Left lobe of liver (tissue), 2 donors: ENCODE measurements at places on chromosomes 4 and X. TPM values are rescaled to one million over a fixed set of nuclear protein-coding genes. Genes with fewer than 3 reads are reported as not detected.

- no peak for DNase-seq
Measured at GRCh38 chr4:4720646-4721045, 138.8 kb upstream of the MSX1 start.

DNA sequence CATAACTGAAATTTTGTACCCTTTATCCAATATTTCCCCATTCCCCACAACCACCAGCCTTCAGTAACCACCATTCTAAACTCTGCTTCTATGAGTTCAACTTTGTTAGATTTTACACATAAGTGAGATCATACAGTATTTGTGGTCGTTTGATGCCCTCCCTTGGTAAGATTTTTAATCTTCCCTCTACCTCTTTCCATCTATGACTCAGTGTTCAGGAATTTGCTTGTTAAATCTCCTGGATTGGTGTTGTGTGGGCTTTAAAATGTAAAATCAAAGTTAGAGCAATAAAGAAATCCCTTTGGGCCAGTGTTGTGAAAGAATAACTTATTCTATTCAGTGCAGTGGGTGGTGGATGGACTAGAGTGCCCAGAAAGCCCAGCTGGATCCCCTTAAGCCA is 37.4 kb downstream of the SLC16A2 start:
- DNase-seq, result no peak

DNA sequence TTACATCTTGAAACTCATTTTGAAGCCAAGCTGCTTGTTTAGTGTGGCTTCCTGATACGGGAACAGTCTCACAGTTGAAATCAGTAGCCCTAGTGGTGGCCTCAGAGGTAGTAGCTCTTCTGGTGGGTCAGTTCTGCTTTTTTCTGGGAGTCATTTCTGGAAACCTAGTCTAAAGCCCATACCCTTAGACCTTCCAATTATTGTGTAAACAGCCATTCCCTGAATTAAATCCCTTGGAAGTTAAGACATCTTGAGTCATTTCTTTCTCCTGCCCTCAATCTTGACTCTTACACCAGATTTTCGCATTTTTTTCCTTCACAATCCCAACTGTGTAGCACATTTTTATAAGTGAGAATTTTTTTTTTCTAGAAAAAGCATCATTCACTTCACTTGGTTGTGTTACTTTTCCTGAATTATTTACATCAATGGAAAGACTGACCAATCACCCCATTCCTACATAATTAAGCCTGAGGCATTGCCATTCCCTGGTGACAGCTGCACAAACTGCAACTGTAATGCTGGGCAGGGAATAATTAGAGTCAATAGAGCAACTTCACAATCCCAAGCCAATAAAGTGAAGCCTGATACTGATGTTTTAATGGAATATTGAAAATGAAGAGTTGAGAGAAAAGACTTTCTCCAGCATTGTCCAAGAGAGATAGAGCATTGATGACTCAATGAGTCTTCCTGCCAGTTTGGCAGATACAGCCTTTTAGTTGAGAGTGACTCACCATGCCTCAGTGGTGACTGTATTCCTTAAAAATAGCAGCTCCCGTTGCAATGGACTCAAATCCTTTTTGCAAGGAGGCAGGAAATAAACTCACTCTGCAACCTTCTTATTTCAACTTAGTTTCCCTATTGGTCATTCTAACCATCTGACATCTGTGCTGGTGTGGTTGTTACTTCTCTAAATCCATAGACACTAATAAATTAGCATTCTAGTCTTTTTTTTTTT is 13.0 kb upstream of the SEPSECS start:
- DNase-seq, result no peak

GRCh38 chr4:74659576-74660411 is 134.5 kb downstream of the BTC start:
- DNase-seq, result no peak

- no peak for DNase-seq
Measured at GRCh38 chr4:22500831-22501714, 14.8 kb downstream of the ADGRA3 start.

DNA sequence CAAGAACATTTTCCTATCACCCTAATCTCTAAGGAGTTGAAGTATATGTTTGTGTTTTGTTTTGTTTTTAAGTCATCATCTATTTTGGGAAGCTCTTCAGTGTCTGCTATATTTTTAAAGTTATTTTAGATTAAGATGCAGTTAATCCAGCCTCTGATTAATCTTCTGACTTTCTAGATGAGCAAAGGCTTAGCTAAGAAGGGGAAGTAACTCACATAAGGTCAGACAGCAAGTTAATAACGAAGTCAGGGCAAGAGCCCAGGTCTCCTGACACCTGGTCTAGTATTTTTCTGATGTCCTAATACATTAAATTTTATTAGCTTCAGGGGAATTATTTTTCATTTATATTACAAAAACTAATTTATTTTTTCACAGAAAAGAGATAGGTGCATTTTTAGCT is 168.5 kb downstream of the SOWAHB start:
- DNase-seq, result no peak

CAMK2D gene
- 19.3 TPM for total RNA-seq

GPC3 gene
- 1.1 TPM for total RNA-seq

MPC1L gene
- total RNA-seq, result not detected

PPEF2 gene
- total RNA-seq, result 0.05 TPM
